ENCODE measurements at places on chromosomes 2 and 18. TPM values are rescaled to one million over a fixed set of nuclear protein-coding genes. Genes with fewer than 3 reads are reported as not detected.

Gene EPAS1
- total RNA-seq, result 219 TPM

Gene TCF23
- total RNA-seq, result not detected

Gene SGO2
- 2.4 TPM for total RNA-seq

Gene COL4A4
- total RNA-seq, result 7.7 TPM

Gene CNTNAP5
- not detected for total RNA-seq

Gene STAM2
- total RNA-seq, result 34.5 TPM

Gene ODC1
- total RNA-seq, result 153 TPM

Gene SCYGR5
- not detected for total RNA-seq

Gene GPAT2
- 32.3 TPM for total RNA-seq

Gene AQP12A
- not detected for total RNA-seq

Gene MAP2
- total RNA-seq, result 10.7 TPM

Gene APOB
- total RNA-seq, result not detected

Gene HOXD11
- not detected for total RNA-seq

All from smooth muscle cell of the pulmonary artery (primary cell).